ENCODE measurements at places on chromosomes 12 and 14. TPM values are rescaled to one million over a fixed set of nuclear protein-coding genes. Genes with fewer than 3 reads are reported as not detected.

GRCh38 chr12:60209933-60210332 lies 614.1 kb downstream of the SLC16A7 start:
- no peak for DNase-seq

Gene TPH2
- not detected for total RNA-seq

- no peak for DNase-seq
These were observed 36.6 kb downstream of the TC2N start for GRCh38 chr14:91830777-91831176.

- no peak for DNase-seq
These were observed 124.7 kb upstream of the VASH1 start for GRCh38 chr14:76636602-76637001.

DNA sequence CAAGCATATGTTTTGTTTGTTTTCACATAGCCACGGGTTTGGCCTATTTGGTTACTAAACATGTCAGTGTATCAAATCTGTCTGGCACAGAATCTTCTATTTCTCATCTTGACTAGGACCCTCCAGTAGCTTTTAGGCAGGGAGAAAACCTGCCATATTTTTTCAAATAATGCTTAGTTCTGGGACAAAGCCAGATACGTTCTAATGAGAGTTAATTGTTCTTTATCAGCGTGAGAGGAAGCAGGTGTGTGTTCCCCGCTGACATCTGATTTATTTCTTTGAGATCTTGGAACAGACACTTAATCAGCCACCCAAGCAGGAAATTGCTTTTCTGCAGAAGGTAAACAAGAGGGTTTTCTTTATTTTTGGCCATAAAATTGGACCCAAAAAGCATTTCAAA lies 54.8 kb downstream of the GOLGA5 start:
- DNase-seq: no peak

GRCh38 chr14:89826596-89826995 lies 127.9 kb downstream of the EFCAB11 start:
- DNase-seq: no peak

Gene COX8C
- total RNA-seq: not detected

GRCh38 chr12:46391630-46392029 lies 19.1 kb upstream of the SLC38A2 start:
- DNase-seq: no peak

GRCh38 chr14:92647797-92648279 lies 100.6 kb downstream of the LGMN start:
- no peak for DNase-seq

Gene ZC2HC1C
- 4.7 TPM for total RNA-seq

DNA sequence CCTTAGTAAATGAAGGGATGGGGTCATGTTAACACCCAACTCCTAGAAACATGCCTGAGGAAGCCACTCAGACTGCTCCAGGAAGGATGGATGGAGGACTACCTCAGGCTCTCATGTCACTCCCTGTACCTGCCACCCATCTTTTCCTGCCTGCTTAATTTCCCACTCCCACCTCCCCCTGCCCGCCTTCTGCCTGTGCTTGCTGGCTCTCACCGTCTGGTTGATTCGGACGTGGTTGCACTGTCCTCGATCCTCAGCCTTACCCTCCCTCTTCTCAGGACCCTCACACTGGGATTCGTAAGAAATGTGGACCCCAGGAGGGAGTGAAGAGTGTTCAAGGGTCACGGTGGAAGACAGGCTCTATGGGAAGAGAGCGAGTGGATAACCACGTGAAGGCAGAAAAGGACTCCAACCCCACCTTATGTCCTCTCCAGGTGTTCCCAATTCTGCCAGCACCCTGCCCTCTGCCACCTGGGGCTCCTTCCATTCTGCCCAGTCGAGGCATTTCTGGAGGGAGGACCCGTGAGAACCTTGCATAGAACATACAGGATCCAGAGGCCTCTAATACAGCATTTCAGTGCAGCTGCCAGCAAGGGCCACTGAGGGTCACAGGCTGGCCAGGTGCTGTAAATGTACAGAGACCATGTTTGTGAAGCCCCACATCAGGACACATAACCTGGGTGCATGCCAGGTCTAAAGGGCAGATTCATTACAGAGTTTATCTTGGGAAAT lies 12.9 kb downstream of the ITGB7 start:
- no peak for DNase-seq

- no peak for DNase-seq
These were observed 2.3 kb upstream of the HSPB8 start for GRCh38 chr12:119176267-119177055.

Gene KCNC2
- not detected for total RNA-seq

DNA sequence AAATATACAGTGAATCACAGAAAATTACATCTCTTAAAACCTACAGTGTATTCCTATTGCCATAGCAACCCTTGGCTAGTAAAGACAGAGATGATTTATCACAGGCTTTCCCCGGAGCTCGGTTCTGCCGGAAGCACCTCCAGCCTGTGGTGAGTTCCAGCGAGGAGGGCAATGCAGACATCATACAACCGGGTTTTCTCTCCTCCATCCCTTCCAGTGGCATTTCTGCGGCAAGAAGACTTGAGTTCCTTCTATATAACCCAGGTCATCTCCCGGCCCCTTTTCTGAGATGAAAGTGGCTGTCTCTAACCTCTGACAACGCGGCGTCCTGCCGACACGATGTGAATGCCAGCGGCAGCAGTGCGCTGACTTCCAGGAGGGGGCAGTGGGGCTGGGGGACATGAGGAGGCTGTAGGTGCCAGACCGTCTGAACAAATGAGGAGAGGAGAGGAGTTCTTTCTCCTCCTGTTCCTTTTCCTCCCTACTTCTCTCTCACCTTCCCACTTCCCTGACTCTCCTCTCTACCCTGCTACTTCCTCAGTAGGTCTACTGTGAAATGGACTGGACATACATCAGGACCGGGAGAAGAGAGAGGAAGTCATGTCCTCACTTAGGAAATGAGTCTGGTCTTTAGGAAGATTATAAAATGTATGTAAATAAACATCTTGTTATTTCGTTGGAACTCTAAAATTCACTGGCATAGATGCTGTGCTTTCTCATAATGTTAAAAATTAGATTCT lies 68.6 kb upstream of the MAX start:
- DNase-seq: no peak

DNA sequence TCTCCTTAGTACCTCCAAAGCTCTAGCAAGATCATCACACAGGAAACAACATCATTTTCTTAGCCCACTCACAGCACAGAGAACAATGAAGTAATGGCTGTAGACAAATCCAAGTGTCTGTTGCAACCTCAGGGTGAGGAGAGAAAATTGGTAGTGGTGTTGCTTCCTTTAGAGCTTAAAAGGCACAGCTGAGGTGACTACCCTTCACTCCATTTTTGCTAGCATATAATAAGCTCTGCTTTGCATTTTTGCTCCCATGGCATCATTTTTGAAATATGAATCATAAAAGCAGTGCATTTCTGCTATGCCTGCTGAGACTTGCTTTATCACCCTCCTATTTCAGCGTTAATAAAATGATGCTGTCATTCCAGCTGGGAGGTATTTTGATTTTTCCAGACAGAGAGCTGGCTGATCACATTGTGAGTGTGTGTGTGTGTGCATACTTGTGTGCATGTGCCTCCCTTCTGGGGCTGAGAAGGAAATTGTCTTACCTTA lies 18.5 kb upstream of the PCNX1 start:
- no peak for DNase-seq

GRCh38 chr14:105399466-105399775 lies 1.1 kb downstream of the TEX22 start:
- DNase-seq: peak; percentile 19

Gene NYNRIN
- 1.9 TPM for total RNA-seq

- no peak for DNase-seq
These were observed 66.0 kb downstream of the BHLHE41 start for GRCh38 chr12:26058818-26059217.

Gene ASCL4
- total RNA-seq: not detected

DNA sequence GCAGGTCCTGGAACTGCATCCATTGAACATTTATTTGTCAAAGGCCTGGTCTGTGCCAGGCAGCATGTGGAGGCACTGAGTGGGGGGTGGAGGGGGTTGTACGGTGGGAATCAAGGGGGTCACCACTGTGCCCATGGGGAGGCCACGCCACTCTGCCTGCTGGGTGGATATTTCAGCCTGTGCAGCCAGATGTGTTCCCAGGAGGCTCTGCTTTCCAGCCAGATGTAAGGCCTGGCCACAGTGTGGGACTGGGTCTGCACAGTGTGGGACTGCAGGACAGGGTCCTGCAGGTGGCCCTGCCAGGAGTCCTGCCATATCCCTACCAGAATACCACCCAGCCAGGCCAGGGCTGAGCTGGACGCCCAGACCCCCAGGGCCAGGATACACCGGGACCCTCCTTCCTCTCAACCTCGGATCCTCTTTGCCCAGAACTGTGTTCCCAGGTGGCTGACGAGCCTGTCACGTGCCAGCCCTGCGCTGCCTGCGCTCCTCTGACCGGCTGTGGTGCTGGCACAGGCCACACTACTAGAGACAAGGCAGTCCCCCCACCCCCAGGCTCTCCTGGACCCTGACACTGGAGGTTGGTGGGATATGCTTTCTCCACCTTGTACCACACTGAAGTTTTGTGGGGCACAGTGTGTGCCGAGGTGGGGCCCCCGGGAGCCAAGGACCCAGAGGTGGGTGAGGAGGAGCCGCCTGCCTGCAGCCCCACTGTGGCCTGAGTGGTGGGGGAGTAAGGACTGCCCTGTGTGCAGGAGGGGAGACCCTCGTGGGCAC lies 17.5 kb downstream of the XRCC3 start:
- no peak for DNase-seq

- no peak for DNase-seq
These were observed 124.5 kb upstream of the TBX5 start for GRCh38 chr12:114530417-114530816.

Gene SERPINA9
- total RNA-seq: not detected

Gene NEK9
- 24.0 TPM for total RNA-seq
